PC-3 (cell line): ENCODE measurements at places on chromosomes 7 and 10. TPM values are rescaled to one million over a fixed set of nuclear protein-coding genes. Genes with fewer than 3 reads are reported as not detected.

- no peak for DNase-seq
Measured at GRCh38 chr7:2524808-2525657, 5.5 kb downstream of the LFNG start.

DNA sequence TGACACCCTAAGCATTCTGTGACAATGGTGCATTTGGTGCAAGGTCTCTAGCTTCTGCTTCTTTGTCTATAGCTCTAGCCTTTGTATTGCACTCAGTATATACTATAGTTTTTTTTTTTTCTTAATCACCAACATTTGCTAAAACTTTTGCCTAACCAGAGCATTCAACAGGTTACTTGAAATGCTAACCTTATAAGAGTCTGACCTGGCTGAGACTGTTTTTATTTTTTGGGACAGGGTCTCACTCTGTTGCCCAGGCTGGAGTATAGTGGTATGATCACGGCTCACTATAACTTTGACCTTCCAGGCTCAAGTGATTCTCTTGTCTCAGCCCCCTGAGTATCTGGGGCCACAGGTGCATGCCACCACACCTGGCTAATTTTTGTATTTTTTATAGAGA, 92.4 kb downstream of the ZNF365 start:
- no peak for DNase-seq

GRCh38 chr7:369476-370258, 79.7 kb downstream of the FOXL3 start:
- DNase-seq = no peak

- peak; percentile 50 for DNase-seq
Measured at GRCh38 chr10:79027147-79028055, 41.4 kb upstream of the ZMIZ1 start.

DNA sequence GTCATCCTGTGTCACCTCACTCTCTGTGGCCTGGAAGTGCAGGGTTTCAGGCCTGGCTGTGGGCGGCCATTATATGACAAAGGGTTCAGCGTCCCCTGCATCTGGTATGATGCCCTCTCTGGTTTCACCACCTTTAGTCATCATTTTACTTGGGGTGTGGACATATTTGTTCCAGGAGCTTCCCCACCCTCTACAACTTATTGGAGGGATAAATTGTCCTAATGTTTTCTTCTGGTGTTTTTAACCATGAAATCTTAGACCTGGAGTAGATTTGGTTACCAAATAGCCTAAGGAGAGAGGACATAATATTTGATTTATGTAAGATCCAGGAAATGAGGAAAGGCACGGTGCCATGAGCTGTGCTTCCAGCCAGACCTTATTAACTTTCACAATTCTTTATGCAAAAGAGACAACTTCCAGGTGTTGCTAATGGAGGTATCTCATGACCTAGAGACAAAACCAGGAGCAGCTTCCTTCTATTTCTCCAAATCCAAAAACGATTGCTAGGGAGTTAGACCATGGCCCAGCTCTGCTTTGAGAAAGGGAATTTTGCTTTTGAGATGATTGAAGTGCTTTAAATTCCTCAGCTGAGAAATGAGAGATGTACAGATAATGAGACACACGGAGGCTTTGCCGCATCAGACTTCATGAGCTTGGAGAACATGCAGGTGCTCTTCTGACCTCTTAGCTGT, 20.9 kb downstream of the WBP1L start:
- peak; percentile 12 for DNase-seq

- DNase-seq = peak; percentile 28
Measured at GRCh38 chr7:123748171-123748733, 551 bp downstream of the WASL start.

DNA sequence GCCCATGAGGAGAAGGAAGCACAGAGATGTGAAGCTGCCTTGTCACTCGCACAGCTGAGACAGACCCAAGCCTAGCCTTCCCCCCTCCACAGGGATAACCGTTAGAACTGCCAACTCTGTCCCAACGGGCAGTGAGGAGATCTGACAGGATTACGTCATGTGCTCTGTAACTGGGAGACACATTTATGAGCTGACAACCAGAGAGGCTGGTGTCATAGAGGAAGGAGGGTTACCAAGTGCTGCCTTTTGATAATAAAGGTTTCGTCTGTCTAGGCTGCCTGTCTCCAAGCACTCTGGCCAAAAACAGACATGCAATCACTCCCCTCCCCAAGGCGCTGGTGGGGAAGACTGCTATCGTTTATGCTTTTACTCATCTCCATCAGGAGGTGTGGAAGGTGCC, 165.9 kb downstream of the PLXNA4 start:
- DNase-seq = no peak

GRCh38 chr10:132245056-132245455, 58.3 kb downstream of the DPYSL4 start:
- no peak for DNase-seq

Gene TBX20
- 0.47 and 1.1 TPM in 2 replicates for total RNA-seq
